ENCODE measurements at places on chromosomes 4 and X. TPM values are rescaled to one million over a fixed set of nuclear protein-coding genes. Genes with fewer than 3 reads are reported as not detected.

DNA sequence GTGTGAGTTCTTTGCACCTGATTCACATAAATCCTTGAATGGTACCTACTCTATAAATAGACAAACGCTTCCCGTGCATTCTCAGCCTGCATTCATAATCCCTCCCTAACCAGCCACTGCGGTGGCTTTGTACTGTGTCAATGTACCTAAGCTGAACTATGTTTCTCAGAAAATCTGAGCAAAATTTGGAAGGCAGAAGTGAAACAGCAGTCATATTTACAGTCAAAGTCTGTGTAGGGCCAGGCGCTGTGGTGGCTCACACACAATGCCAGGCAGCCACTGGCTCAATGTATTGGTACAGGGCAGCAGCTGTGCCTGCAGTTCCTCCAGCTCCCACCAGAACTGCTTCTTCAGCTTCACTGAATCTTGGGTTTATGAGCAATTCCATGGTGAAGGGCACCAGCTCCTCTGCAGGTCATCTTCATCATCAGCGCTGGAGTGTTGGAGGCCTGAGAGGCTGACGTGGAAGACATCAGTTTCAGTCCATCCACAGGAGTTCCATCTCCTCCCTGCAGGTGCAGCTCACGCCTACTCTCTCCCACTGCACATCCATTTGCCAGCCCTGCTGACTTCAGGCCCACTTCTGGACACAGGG lies 32.3 kb upstream of the IRF2 start:
- H3K4me1 ChIP-seq, result peaks cover 48% of the 10 kb centered on the region
- H3K27me3 ChIP-seq, result no peaks in the 10 kb centered on the region
- peak; percentile 82 for DNase-seq

GRCh38 chr4:147651563-147651962 lies 32.4 kb downstream of the PRMT9 start:
- H3K27ac ChIP-seq, result no peak overlapping the region
- H3K27me3 ChIP-seq, result no peaks in the 10 kb centered on the region
- no peak overlapping the region for H3K4me3 ChIP-seq
- peaks cover 33% of the 10 kb centered on the region for H3K36me3 ChIP-seq
- peaks cover 3% of the 10 kb centered on the region for H3K4me1 ChIP-seq
- DNase-seq, result no peak

Gene FAM133A
- total RNA-seq, result not detected

Gene SMS
- 27.2 TPM for total RNA-seq

Gene SOX3
- total RNA-seq, result not detected
